Thoracic aorta endothelial cell (primary cell): ENCODE measurements at places on chromosomes 1 and 21. TPM values are rescaled to one million over a fixed set of nuclear protein-coding genes. Genes with fewer than 3 reads are reported as not detected.

The COL24A1 gene
- total RNA-seq, result 0.07 and 0.27 TPM in 2 replicates

The CLCA1 gene
- not detected in 2 replicates for total RNA-seq

The HAO2 gene
- not detected in 2 replicates for total RNA-seq

The PLEKHN1 gene
- 0.40 and 0.86 TPM in 2 replicates for total RNA-seq

The CD101 gene
- 0.07 TPM in 1 of 2 replicates, not detected in the other for total RNA-seq

The TMEM269 gene
- 0.13 TPM in 1 of 2 replicates, not detected in the other for total RNA-seq

The LCE3E gene
- not detected in 2 replicates for total RNA-seq
